ENCODE measurements at places on chromosomes 5 and 9. TPM values are rescaled to one million over a fixed set of nuclear protein-coding genes. Genes with fewer than 3 reads are reported as not detected.

DNA sequence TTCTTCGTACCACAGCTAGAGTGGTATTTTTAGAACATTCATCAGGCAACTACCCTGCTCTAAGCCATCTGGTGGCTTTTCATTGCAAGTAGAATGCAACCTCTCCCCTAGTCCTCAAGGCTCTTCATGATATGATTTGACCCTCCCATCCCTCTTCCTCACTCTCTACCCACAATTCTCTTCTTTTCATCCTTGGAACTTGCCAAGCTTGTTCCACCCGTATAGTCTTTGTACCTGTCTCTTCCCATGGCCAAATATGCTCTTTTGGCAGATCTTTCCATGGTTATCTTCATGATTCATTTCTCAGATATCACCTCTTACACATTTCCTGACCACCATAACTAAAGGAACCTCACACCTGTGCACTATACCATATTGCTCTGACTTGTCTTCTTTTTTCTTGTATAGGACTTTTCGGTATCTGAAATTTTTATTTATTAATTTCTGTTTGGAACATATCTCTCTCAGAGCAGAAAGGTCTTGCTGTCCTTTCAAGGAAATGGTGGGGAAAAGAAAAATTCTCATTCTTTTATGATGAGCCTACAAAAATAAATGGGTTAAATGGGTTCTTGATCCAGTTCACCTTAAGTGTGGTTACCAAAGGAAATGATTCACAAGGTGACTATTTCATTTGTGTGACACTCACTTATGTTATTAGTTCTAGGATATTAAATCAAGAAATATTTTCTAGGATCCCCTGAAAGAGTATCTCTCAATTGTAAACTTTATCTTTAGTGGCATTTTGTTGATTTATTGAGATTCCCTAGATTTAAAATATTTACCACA, 3.7 kb upstream of the CD274 start:
- peaks cover 5% of the 10 kb centered on the region for H3K4me1 ChIP-seq
- no peaks in the 10 kb centered on the region for H3K36me3 ChIP-seq
- DNase-seq: no peak
- H3K27me3 ChIP-seq: no peaks in the 10 kb centered on the region
- H3K27ac ChIP-seq: peak overlapping the region; percentile 21

GRCh38 chr9:124263800-124264426, 6.2 kb downstream of the NEK6 start:
- H3K4me3 ChIP-seq: no peak overlapping the region
- DNase-seq: no peak
- peaks cover 92% of the 10 kb centered on the region for H3K4me1 ChIP-seq

DNA sequence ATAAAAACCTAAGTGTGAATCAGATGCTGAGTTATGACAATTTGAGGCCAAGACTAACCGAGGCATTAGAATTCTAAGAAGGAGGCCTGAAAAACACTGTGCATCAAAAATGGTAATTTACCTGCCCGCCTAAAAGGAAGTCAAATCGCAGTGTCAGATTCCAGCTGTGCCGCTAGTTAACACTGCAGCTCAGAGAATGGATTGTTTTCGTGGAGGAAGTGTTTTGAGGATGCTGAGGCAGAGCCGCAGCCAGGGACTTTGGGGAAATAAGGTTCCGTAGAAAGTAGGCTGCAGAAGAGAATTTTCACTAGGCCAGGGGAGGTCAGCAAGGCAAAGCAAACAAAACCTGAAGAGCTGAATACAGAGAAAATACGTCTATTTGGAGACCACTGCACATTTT, 226.4 kb upstream of the ISL1 start:
- no peaks in the 10 kb centered on the region for H3K27me3 ChIP-seq
- no peak overlapping the region for H3K27ac ChIP-seq
- no peaks in the 10 kb centered on the region for H3K36me3 ChIP-seq

DNA sequence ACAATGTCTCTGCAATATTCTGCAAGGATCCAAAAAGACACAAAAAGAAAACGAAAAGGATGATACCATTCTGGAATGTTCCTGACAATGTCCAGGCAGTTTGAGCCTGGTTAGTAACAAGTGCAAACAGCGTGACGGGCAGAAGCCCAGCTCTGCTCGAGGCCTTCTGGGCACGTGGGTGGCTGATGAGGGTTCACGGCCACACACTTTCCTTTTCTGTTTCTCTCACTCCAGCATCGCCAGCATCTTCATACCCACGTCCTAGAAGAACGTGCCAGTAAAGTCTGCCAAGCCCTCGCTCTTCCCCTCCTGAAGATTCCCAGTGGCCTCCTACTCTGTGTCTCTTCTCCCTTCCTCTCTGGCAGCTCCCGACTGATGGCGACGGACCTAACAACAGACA, 36.7 kb downstream of the COL23A1 start:
- no peak overlapping the region for H3K27ac ChIP-seq
- no peaks in the 10 kb centered on the region for H3K36me3 ChIP-seq
- H3K27me3 ChIP-seq: no peaks in the 10 kb centered on the region

- no peak overlapping the region for H3K4me3 ChIP-seq
- no peaks in the 10 kb centered on the region for H3K27me3 ChIP-seq
- H3K27ac ChIP-seq: no peak overlapping the region
- DNase-seq: no peak
- no peaks in the 10 kb centered on the region for H3K4me1 ChIP-seq
- no peaks in the 10 kb centered on the region for H3K36me3 ChIP-seq
Measured at GRCh38 chr9:118635416-118635815, 733.8 kb downstream of the BRINP1 start.

DNA sequence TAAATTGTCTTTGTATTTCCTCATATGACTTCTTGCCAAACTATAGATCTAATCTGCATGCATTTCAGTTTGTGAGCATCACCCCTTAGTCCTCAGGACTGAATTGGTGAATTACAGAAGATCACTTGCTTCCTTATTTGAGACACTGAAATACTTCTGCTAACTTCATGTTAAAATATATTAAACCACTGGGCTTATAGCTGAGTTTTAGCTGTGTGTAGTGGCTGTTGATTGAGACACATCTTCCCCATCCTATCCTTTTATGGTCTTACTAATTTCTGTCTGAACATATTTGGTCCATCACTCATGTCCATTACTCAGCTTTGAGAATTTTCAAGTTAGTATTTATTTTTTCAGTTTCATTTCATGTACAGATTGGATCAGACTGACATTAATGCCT, 295.9 kb downstream of the PSAT1 start:
- no peak overlapping the region for H3K4me3 ChIP-seq
- no peak for DNase-seq
- H3K27me3 ChIP-seq: no peaks in the 10 kb centered on the region
- H3K36me3 ChIP-seq: no peaks in the 10 kb centered on the region
- H3K4me1 ChIP-seq: no peaks in the 10 kb centered on the region

- no peak overlapping the region for H3K27ac ChIP-seq
- H3K4me1 ChIP-seq: no peaks in the 10 kb centered on the region
- no peaks in the 10 kb centered on the region for H3K36me3 ChIP-seq
Measured at GRCh38 chr5:169003721-169004541, 297.0 kb downstream of the SLIT3 start.

DNA sequence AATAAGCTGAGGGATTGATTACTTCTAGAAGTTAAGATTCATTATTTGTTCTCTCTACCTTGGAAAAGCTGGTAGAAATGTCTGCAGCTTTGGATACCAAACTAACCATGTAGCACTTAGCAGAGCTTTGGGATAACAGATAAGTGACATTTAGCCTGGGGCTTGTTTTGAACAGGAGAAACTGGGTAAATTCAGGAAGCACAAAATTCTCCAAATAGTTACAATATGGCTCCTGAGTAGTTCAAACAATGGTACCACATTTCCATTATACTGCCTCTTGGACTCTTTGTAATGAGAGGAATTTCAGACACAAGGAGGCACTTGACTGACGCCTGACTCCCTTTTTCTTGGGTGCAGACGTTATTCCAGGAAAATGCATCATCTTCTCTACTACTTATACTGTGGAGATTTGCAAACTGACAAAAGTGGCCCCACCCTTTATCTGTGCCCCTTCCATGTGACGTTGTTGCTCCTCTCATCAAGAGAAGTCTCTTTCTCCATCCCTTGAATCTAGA, 22.5 kb downstream of the PRUNE2 start:
- no peak overlapping the region for H3K27ac ChIP-seq
- no peak for DNase-seq
- H3K4me1 ChIP-seq: no peaks in the 10 kb centered on the region
- no peak overlapping the region for H3K4me3 ChIP-seq

GRCh38 chr9:83340451-83340850, 197.8 kb downstream of the FRMD3 start:
- no peak for DNase-seq
- no peak overlapping the region for H3K4me3 ChIP-seq
- no peaks in the 10 kb centered on the region for H3K36me3 ChIP-seq

- DNase-seq: no peak
- no peak overlapping the region for H3K4me3 ChIP-seq
- H3K27me3 ChIP-seq: peaks cover under 1% of the 10 kb centered on the region
- no peaks in the 10 kb centered on the region for H3K36me3 ChIP-seq
Measured at GRCh38 chr9:83068414-83068813, 5.5 kb upstream of the RASEF start.

GRCh38 chr5:172973931-172974330, 9.6 kb upstream of the ATP6V0E1 start:
- H3K27me3 ChIP-seq: no peaks in the 10 kb centered on the region
- no peak overlapping the region for H3K27ac ChIP-seq
- H3K4me1 ChIP-seq: no peaks in the 10 kb centered on the region
- H3K36me3 ChIP-seq: peaks cover 11% of the 10 kb centered on the region
- no peak for DNase-seq

GRCh38 chr9:126985870-126986498, 71.4 kb downstream of the RALGPS1 start:
- H3K4me1 ChIP-seq: peaks cover 25% of the 10 kb centered on the region
- no peaks in the 10 kb centered on the region for H3K36me3 ChIP-seq
- no peaks in the 10 kb centered on the region for H3K27me3 ChIP-seq
- peak overlapping the region; percentile 65 for H3K27ac ChIP-seq
- DNase-seq: peak; percentile 75

DNA sequence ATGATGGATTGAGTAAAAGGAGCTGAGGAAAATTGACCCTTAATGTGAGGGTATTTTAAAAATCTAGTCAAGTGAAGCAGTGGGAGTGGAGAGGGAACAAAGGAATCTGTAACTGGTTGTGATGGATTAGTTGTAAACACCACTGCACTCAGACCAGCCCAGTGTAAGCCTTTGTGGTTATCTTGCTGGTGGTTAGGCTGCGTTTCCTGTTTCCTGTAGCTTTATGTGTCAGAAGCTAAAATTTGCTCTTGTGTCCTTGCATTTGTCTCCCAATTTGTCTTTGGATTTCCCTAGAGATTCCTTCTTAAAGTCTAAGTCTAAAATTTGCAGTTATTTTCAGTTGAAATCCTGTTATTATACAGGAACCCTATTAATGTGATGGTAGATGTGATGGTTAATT, 6.3 kb downstream of the IFNA21 start:
- H3K27ac ChIP-seq: no peak overlapping the region
- no peaks in the 10 kb centered on the region for H3K36me3 ChIP-seq
- DNase-seq: no peak
- no peaks in the 10 kb centered on the region for H3K27me3 ChIP-seq

DNA sequence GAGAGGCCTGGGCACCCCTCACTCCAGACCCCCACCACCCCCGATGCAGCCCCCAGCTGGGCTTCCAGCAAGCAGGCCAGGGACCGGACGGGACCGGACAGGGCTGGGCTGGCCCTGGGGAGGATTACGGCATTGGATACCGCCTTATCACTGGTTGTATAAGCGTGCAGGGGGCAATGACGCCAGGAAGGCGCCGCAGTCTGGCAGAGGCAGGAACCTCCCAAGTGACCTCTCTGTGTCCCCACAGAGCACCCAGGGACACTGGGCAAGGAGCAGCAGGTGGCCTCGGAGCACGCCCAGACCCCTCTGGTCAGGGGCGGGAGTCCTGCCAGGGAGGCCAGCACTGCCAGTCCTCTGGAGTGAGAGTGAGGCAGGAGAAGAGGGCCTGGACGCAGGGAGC, 723 bp upstream of the LCN15 start:
- H3K27ac ChIP-seq: no peak overlapping the region
- H3K36me3 ChIP-seq: no peaks in the 10 kb centered on the region
- no peaks in the 10 kb centered on the region for H3K27me3 ChIP-seq
- H3K4me3 ChIP-seq: no peak overlapping the region

GRCh38 chr9:87184956-87185642, 237.8 kb upstream of the GAS1 start:
- no peak overlapping the region for H3K27ac ChIP-seq
- H3K4me3 ChIP-seq: no peak overlapping the region
- no peaks in the 10 kb centered on the region for H3K36me3 ChIP-seq
- no peak for DNase-seq
- no peaks in the 10 kb centered on the region for H3K27me3 ChIP-seq

DNA sequence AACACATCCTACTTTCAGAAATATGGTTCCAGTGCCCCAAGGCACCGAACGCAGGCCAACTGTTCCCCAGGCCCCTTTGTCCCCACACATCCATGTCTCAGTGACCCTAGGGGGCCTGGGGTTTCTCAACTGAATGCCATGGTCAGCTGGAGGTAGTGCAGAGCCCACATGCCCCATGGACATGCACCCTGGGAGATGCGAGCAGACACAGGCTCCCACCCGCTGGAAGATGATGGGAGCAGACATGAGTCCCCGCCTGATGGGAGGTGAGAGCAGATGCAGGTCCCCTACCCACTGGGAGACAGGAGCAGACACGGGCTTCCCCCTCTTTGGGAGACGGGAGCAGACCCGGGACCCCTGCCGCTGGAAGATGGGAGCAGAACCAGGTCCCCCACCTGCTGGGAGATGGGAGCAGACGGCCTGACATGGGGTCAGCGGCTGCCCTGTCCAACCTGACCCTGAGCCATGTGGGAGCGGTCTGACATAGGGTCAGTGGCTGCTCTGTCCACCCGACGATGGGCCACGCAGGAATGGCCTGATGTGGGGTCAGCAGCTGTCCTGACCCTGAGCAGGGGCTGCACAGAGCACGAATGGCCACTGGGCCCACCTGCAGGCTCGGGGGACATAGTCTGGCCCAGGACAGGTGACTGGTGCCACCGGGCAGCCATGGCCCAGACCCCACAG, 18.4 kb downstream of the ZDHHC11B start:
- no peak overlapping the region for H3K27ac ChIP-seq
- H3K36me3 ChIP-seq: no peaks in the 10 kb centered on the region
- H3K27me3 ChIP-seq: no peaks in the 10 kb centered on the region
- peak; percentile 54 for DNase-seq

Gene GMCL2
- total RNA-seq: not detected

Gene SGCD
- 7.5 TPM for total RNA-seq

Gene FAM153A
- total RNA-seq: 4.3 TPM

Gene IRF1
- total RNA-seq: 59.5 TPM

Gene LPAR1
- 18.2 TPM for total RNA-seq

Gene DPYSL3
- total RNA-seq: 52.8 TPM

Gene ADAMTS2
- total RNA-seq: 16.4 TPM
